ENCODE measurements at places on chromosomes 13 and 19. TPM values are rescaled to one million over a fixed set of nuclear protein-coding genes. Genes with fewer than 3 reads are reported as not detected.

TRIP10 gene
- total RNA-seq = 46.7 TPM

ZNF701 gene
- total RNA-seq = 12.0 TPM

ZNF93 gene
- 1.9 TPM for total RNA-seq

CBARP gene
- total RNA-seq = 1.00 TPM

ZNF675 gene
- total RNA-seq = 3.5 TPM

MBD3L3 gene
- total RNA-seq = not detected

ZNF530 gene
- 2.6 TPM for total RNA-seq

ZNF793 gene
- 1.8 TPM for total RNA-seq

CTXN1 gene
- 1.9 TPM for total RNA-seq

ABHD8 gene
- total RNA-seq = 8.7 TPM

C13orf46 gene
- 0.28 TPM for total RNA-seq

KLK6 gene
- not detected for total RNA-seq

CABP5 gene
- total RNA-seq = not detected

FCHO1 gene
- total RNA-seq = 0.14 TPM

KCNJ14 gene
- 0.28 TPM for total RNA-seq

DACT3 gene
- total RNA-seq = 4.0 TPM

CGB1 gene
- total RNA-seq = not detected

SIGLEC5 gene
- not detected for total RNA-seq

DIRAS1 gene
- 2.7 TPM for total RNA-seq

ACP7 gene
- 0.09 TPM for total RNA-seq

IGSF23 gene
- not detected for total RNA-seq

CYP2A6 gene
- total RNA-seq = not detected

ZNF492 gene
- total RNA-seq = 0.09 TPM

NCR1 gene
- total RNA-seq = not detected

GFY gene
- not detected for total RNA-seq

KMT5C gene
- total RNA-seq = 8.1 TPM

ZSCAN4 gene
- not detected for total RNA-seq

DKKL1 gene
- 0.14 TPM for total RNA-seq

PTH2 gene
- not detected for total RNA-seq

ATXN8OS gene
- not detected for total RNA-seq

CD33 gene
- not detected for total RNA-seq

HSH2D gene
- total RNA-seq = not detected

VSTM1 gene
- total RNA-seq = not detected

TBXA2R gene
- total RNA-seq = 0.92 TPM

PDCD2L gene
- 7.5 TPM for total RNA-seq

GPC5 gene
- total RNA-seq = 1.0 TPM

SYNE4 gene
- 0.09 TPM for total RNA-seq

RNF17 gene
- not detected for total RNA-seq

HIF3A gene
- 0.14 TPM for total RNA-seq

KLK1 gene
- total RNA-seq = not detected

TMEM59L gene
- total RNA-seq = 1.00 TPM

MCEMP1 gene
- total RNA-seq = not detected

CCNA1 gene
- total RNA-seq = 1.4 TPM

FBXW9 gene
- 4.6 TPM for total RNA-seq

PSG1 gene
- 0.09 TPM for total RNA-seq

NAT14 gene
- total RNA-seq = 14.9 TPM

DCLK1 gene
- total RNA-seq = 1.8 TPM

MEIS3 gene
- 86.7 TPM for total RNA-seq

ZNF577 gene
- total RNA-seq = 10.3 TPM

RNF113B gene
- total RNA-seq = not detected

TTC9B gene
- total RNA-seq = not detected

CLC gene
- total RNA-seq = not detected

TDRD12 gene
- 0.28 TPM for total RNA-seq

NLRP4 gene
- not detected for total RNA-seq

ZNF426 gene
- 19.9 TPM for total RNA-seq

ZNF382 gene
- total RNA-seq = 6.4 TPM

EPS8L1 gene
- total RNA-seq = 0.85 TPM

MIR17HG gene
- total RNA-seq = 3.8 TPM

KLK14 gene
- not detected for total RNA-seq

VAV1 gene
- under 0.01 TPM for total RNA-seq

Measured in smooth muscle cell of bladder (primary cell).